HS-27A (cell line): ENCODE measurements at places on chromosomes 6 and 20.

- no peak for DNase-seq
These were observed 133.9 kb downstream of the AGPAT4 start for GRCh38 chr6:161139766-161140553.

DNA sequence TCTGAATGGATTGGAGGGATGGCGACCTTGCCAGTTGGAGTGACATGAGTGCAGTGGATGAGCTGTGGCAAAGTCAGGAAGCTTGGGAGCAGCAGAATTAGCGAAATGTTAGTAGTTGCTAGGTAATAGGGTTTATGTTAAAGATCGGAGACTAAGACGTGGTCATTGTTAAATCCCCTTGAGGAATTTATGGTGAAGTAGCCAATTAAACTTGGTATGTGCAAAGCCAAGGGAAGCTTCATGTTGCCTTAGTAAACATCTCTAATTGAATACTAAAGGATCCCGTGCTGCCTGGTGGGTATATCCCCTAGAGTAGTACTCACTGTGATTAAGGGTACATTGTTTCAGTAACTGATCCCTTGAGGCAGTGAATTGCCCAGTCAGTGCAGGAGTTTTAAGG lies 106.0 kb downstream of the PRIM2 start:
- no peak for DNase-seq

- DNase-seq = no peak
These were observed 33.5 kb upstream of the TSPYL1 start for GRCh38 chr6:116313101-116313776.

- DNase-seq = peak; percentile 55
These were observed 160.8 kb downstream of the C6orf58 start for GRCh38 chr6:127737768-127738167.

DNA sequence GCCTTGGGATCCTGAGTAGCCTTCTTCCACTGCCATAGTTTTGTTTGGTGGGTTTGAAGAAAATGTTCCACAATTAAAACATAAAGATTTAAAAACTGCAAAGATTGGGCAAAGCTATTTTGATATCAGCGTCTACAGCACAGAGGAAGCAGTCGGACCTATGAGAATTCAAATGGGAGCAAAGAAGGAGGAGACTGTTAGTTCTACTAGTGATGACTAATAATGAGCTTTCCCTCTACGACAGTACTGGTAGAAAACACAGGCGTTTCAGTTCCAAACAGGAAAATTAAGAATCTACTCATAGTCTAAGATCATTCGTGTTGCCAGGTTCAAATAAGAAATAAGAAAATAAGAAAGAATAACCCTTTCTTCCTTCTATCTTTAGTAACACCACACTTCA lies 121.2 kb downstream of the INSM1 start:
- DNase-seq = no peak

DNA sequence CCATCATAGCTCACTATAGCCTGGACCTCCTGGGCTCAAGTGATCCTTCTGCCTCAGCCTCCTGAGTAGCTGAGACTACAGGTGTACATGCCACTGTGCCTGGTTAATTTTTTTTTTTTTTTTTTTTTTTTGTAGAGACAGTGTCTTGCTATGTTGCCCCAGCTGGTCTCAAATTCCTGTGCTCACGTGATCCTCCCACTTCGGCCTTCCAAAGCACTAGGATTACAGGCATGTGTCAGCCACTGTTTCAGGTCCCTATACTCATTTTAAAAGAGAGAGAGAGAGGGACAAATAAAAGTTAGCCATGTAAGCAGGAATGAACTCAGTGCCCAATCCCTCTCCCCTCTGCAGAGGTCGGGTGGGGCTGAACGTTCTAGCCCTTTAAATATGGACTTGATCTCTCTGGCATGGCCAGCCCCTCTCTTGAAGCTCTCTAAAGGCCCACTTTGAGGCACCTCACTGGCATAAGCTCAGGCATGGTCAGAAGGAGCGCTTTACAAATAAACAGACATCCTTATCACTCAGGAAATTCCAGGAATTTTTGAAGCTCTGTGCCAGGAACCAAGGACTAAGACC lies 9.0 kb upstream of the SERPINB1 start:
- DNase-seq = peak; percentile 43

- no peak for DNase-seq
These were observed 105.5 kb upstream of the BACH2 start for GRCh38 chr6:90401933-90402830.

DNA sequence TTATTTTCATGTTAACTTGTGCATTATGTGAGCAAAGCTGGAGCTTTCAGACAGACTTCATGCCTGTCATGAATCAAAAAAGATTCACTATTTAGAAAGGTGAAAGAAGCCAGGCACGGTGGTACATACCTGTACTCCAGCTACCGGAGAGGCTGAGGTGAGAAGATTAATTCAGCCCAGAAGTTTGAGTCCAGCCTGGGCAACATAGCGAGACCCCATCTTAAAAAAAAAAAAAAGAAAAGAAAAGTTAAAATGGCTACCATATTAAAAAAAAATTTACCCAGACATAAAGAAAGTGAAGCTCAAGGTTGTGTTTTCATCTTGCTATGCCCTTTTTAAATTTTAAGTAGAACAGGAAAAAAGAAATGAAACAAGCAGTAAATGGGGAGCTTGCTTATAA lies 889 bp downstream of the CASS4 start:
- no peak for DNase-seq

- no peak for DNase-seq
These were observed 113.9 kb downstream of the GMPR start for GRCh38 chr6:16352258-16352635.

- DNase-seq = no peak
These were observed 46.9 kb upstream of the DTNBP1 start for GRCh38 chr6:15709651-15710269.

DNA sequence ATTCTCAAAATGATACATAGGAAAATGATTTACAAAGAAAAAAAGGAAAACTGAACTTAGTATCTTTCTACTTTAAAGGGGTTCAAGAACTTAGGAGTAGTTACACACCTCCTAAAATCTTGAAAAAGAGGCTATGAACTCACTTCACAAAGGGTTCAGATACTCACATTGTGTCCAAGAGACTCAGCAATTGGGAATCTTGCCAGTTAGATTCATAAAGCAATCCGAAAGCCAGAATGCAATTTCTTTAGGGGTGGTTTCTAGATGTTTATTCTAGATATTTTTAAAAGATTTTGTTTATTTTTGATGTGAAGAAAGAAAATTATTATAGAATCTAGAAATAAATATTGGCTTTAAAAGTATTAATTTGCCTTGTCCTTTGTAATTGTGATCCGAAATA lies 1.7 kb upstream of the MYB start:
- DNase-seq = no peak

DNA sequence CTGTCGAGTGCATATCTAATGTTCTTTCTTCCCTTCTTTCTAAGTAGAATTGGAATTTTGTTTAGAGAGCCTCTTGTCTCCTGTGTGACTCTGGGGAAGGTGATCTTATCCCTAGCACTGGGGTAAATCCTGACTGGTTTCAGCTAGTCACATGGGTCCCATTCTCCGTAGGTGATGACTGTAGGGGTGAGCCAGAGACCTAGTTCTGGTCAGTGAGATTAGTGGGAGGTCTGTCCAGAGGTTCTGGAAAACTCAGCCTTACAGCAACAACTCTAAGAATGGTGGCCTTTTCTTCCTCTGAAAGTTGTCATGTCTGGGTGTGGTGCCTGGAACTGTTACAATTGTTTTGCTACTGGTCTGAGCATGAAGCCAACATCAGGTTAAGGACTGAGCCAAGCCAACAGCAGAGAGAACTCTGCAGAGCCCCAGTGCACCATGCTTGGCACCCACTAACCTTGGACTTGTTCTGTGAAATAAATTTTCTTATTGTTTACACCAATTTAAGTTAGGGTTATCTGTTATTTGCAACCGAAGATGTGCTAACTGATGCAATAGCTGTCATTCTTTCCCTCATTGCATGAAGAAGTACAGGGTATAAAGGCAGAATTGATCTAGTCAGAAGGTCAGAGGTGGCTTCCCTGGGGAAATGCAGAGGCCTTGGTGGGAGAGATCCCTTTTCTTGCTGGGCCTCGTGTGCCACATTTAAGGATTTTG lies 56.8 kb upstream of the TULP4 start:
- DNase-seq = no peak

DNA sequence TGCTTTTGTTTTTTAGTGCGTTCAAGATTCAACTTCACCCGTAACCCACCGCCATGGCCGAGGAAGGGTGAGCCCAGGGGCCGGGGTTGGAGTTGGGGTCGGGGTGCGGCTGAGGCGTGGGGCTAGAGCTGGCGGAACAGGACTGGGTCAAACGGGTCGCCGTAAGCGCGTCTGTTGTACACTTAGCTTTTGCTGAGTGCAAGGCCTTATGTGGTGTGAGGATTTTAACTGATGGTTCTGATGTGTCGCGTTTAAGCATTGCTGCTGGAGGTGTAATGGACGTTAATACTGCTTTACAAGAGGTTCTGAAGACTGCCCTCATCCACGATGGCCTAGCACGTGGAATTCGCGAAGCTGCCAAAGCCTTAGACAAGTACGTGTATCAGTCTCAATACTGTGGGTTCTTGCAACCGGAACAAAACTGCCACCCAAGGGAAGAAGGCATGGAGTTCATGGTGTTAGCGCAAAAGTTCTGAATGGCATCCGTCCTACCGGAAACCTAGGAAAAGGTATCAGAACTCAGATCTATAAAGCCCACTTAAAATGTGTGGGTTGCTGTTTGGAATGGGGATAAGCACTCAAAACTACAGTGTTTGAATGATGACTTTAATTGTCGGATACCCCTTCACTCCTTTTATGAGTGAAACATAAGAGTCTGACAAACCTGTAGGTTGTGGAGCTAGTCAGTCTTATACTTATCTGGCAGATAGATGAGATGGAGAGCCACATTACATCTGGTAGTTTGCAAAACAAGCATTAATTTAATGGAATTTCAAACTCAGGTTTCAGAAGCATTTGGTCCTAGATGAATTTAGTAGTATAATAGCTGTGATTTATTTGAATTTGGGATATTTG lies 574 bp downstream of the RPS12 start:
- DNase-seq = no peak

DNA sequence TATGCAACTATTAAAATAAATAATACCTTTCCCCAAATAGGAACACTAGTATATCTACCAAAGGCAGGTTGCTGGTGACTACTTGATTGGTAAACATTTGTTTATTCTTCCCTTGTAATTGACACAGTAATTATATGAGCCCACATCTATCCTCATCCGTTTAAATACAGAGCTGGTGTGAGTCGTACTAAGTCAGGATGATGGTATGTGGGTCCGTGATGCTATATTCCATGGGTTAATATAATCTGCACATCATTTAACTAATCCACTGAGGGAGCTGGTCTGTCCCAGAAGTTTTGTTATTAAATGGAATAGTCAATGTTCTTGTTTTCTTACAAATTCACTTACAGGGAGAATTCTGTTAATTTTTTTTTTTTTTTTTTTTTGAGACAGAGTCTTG lies 164.0 kb upstream of the AGPAT4 start:
- no peak for DNase-seq

DNA sequence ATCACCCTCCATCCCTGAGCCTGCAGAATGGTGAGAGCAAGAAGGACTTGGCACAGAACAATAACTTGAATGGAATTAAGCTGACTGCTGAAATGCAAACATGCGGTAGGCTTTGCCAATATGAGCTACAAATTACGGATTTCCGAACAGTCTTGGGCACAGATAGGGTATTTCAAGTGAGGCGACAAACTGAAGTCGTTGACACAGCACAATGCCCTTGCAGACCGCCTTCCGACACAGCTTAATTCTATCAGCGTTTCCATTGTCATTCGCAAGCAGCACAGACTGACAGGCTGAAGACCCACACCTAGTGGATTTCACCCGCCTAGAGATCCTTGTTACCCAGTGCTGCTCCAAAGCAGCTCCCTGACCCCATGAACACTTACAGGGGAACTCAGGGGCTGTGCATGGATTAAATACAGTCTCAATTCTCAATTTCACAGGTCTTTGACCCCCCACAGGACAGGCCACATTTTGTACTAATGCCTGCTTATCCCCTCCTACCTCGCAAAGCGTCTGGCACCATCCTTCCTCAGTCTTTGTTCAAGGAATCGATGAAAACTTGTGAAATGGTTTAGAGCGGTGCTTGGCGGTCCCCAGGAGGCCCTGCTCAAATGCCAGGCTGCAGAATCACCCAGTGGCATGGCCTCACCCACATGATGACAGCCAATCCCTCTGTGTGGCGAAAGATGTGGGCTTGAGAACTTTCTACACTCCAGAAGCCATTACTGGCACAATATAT lies 34.6 kb downstream of the RAMACL start:
- DNase-seq = no peak

- no peak for DNase-seq
These were observed 66.5 kb downstream of the ADTRP start for GRCh38 chr6:11711984-11712711.

DNA sequence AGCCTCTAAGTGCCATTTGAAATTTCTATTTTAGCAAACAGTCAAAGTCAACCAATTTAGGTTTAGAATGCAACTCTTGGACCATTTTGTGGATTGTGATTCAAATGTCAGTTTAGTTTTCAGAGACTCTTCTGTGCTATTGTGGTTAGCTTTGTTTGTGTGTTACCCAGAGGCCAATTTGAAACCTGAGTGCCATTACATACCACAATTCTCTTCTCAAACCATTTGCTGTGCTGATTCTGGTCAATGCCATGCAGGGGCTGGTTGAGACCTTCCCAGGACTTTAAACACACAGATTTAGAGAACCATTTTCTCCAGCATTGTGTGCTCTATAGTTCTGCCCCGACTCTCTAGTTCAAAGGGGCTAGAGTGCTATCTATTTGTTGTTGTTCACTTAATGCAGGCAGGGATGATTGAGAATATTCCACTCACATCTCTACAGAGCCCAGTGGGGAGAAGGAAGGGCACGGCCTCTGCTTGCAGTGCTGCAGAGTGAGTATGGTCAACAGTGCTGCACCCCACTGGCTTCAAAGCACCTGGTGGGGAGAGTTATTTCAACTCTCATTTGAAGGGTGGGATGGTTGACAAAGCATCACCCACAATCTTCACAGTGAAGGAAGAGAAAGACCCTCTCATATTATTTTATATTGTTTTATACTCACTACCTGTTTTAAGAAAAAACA lies 738.2 kb downstream of the COL12A1 start:
- no peak for DNase-seq

DNA sequence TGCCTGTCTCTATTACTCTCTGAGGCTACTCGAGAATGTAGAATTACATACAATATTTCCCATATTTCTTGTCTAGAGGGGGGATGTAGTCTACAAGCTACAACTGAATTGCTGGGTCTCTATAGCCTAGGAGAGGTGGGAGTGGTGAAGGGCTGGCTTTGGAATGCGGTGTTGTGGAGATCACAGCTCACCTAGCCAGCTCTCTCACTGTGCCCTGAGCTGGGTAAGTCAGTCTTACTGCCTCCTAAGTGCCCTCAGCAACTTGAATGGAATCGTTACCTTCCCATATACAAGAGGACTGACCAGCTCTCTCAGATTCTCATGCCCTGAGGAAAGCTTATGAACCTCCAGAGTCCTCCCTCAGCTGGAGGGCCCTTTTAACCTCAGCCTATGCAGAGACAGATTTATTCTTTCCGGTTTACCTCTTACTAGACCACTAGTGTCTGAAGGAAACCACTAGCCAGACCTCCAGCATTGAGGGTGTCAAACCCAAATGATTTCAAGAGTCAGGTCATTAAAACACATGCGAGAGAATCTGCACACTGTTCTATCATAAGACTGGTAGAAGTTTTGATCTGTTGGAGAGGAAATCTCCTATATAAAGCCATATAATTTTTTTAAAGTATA lies 20.6 kb downstream of the VIP start:
- DNase-seq = no peak
